Dermis microvascular lymphatic vessel endothelial cell (primary cell): ENCODE measurements at places on chromosomes 2 and 18. TPM values are rescaled to one million over a fixed set of nuclear protein-coding genes. Genes with fewer than 3 reads are reported as not detected.

Gene CARF
- total RNA-seq: 2.4 and 3.4 TPM in 2 replicates

Gene PKDCC
- total RNA-seq: 3.0 and 4.3 TPM in 2 replicates

Gene FEV
- not detected in 2 replicates for total RNA-seq

Gene AGAP1
- 3.1 and 5.4 TPM in 2 replicates for total RNA-seq

Gene C2orf66
- under 0.01 and 0.13 TPM in 2 replicates for total RNA-seq

Gene PAX8
- under 0.01 TPM in 2 replicates for total RNA-seq

Gene FBXO15
- total RNA-seq: 0.13 TPM in 2 replicates

Gene CKAP2L
- 2.0 and 3.1 TPM in 2 replicates for total RNA-seq

Gene UGT1A3
- total RNA-seq: not detected in 2 replicates

Gene CHRNG
- not detected in 2 replicates for total RNA-seq

Gene LAMA1
- 0.13 and 0.25 TPM in 2 replicates for total RNA-seq

Gene HRH4
- not detected in 2 replicates for total RNA-seq

Gene TRIM54
- 0.26 and 0.51 TPM in 2 replicates for total RNA-seq

Gene PARD6G
- total RNA-seq: 34.7 and 93.4 TPM in 2 replicates

Gene RAB6C
- under 0.01 TPM in 1 of 2 replicates, not detected in the other for total RNA-seq

Gene ARHGAP15
- total RNA-seq: under 0.01 TPM in 1 of 2 replicates, not detected in the other

Gene KCNJ3
- total RNA-seq: not detected in 2 replicates

Gene ZNF516
- 8.2 and 14.5 TPM in 2 replicates for total RNA-seq

Gene ZNF2
- 5.3 and 8.1 TPM in 2 replicates for total RNA-seq

Gene DSG2
- total RNA-seq: 3.3 and 22.3 TPM in 2 replicates

Gene SERPINE2
- 1.1 and 1.8 TPM in 2 replicates for total RNA-seq

Gene NMUR1
- total RNA-seq: not detected in 2 replicates

Gene FAHD2A
- total RNA-seq: 26.4 and 27.3 TPM in 2 replicates

Gene RGPD4
- total RNA-seq: not detected in 2 replicates

Gene SOWAHC
- total RNA-seq: 6.0 and 11.4 TPM in 2 replicates

Gene FBXO48
- 0.13 and 0.25 TPM in 2 replicates for total RNA-seq

Gene CRYBA2
- not detected in 2 replicates for total RNA-seq

Gene C2orf81
- total RNA-seq: under 0.01 and 0.13 TPM in 2 replicates

Gene BBS5
- total RNA-seq: 1.4 and 1.6 TPM in 2 replicates

Gene IL37
- total RNA-seq: not detected in 2 replicates

Gene MTCL1
- total RNA-seq: 3.1 and 5.6 TPM in 2 replicates

Gene ELOA2
- total RNA-seq: not detected in 2 replicates

Gene SP140
- 0.13 TPM in 1 of 2 replicates, not detected in the other for total RNA-seq

Gene EMILIN1
- total RNA-seq: 21.3 and 37.0 TPM in 2 replicates

Gene OTOF
- 20.7 and 20.8 TPM in 2 replicates for total RNA-seq

Gene ZNF804A
- not detected in 2 replicates for total RNA-seq

Gene TP53I3
- 42.1 and 55.3 TPM in 2 replicates for total RNA-seq

Gene TDRD15
- not detected in 2 replicates for total RNA-seq

Gene EVX2
- not detected in 2 replicates for total RNA-seq

Gene PLEK
- total RNA-seq: under 0.01 and 0.26 TPM in 2 replicates

Gene PIEZO2
- total RNA-seq: 212 and 343 TPM in 2 replicates

Gene BCL11A
- 0.64 and 0.76 TPM in 2 replicates for total RNA-seq

Gene PROM2
- under 0.01 and 0.13 TPM in 2 replicates for total RNA-seq

Gene TMEM169
- 0.13 TPM in 2 replicates for total RNA-seq

Gene CLEC4F
- total RNA-seq: 0.13 TPM in 2 replicates

Gene ATP6V1C2
- total RNA-seq: under 0.01 TPM in 2 replicates

Gene ACKR3
- 6.8 and 20.7 TPM in 2 replicates for total RNA-seq

Gene FAP
- total RNA-seq: 1.3 TPM in 2 replicates

Gene KCNE4
- under 0.01 TPM in 1 of 2 replicates, not detected in the other for total RNA-seq

Gene SPHKAP
- not detected in 2 replicates for total RNA-seq

Gene PXDN
- 195 and 256 TPM in 2 replicates for total RNA-seq

Gene GLB1L
- 4.7 and 5.6 TPM in 2 replicates for total RNA-seq
